ENCODE measurements at places on chromosomes 12 and 14. TPM values are rescaled to one million over a fixed set of nuclear protein-coding genes. Genes with fewer than 3 reads are reported as not detected.

The CDC42BPB gene
- total RNA-seq = 66.6 TPM

The ABHD12B gene
- total RNA-seq = not detected

The KRT75 gene
- 0.19 TPM for total RNA-seq

The DBX2 gene
- not detected for total RNA-seq

The BDKRB2 gene
- 3.2 TPM for total RNA-seq

The KCNA1 gene
- not detected for total RNA-seq
